ENCODE measurements at places on chromosomes 2 and 18.

DNA sequence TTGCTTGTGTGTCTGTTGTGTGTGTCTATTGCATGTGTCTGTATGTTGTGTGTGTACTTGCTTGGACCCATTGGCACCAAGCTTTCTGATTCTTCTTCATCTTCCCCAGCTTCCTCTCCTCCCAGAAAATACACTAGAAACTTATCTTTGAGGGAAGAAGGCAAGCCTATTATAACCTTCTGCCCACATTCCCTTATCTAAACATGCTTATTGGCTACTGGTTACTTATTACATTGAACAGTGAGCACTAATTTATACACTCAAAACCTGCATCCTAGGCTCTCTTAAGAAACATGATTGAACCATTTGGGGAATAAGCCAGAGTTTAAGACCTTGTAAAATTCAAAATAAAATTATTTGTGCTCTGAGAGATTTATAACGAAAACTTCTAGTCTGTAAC lies 26.5 kb downstream of the SLC9A4 start:
- no peak for DNase-seq

DNA sequence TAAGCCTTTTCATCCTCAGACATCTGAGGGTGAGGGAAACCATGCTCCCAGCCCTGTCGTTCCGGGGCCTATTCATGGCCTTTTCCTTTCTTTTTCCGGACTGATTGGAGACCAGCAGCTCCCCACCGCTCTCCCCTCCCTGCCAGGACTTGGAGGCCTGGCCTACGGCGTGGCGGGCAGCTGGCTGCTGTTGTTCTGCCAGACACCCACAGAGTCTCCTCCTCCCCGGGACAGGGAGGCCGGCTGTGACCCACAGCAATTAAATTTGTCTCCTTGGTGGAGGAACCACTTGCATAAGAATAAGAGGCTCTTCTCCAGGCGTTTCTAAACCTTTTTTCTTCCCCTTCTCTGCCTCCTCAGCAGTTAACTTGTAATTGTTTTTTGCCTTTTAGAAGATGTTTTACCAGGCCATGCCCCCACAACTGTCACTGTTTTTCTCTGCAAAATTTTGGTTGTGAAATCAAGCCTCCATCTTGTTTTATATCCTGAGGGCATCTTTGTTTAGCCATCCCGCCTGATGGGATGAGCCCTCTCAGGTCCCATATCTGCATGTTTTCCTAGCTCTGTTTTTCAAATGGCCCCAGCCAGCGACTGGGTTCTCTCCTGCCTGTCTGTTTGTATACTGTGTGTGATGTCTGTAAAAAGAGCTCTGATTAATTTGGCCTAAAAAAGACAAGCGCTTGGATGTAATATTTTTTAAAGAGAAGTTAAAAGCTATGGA lies 1060.0 kb upstream of the DDX18 start:
- DNase-seq = peak; percentile 26

GRCh38 chr2:635687-636621 lies 41.3 kb downstream of the TMEM18 start:
- DNase-seq = no peak

- no peak for DNase-seq
Measured at GRCh38 chr2:29567906-29568520, 353.4 kb downstream of the ALK start.

- DNase-seq = no peak
Measured at GRCh38 chr2:148028781-148029180, 7.9 kb downstream of the MBD5 start.

DNA sequence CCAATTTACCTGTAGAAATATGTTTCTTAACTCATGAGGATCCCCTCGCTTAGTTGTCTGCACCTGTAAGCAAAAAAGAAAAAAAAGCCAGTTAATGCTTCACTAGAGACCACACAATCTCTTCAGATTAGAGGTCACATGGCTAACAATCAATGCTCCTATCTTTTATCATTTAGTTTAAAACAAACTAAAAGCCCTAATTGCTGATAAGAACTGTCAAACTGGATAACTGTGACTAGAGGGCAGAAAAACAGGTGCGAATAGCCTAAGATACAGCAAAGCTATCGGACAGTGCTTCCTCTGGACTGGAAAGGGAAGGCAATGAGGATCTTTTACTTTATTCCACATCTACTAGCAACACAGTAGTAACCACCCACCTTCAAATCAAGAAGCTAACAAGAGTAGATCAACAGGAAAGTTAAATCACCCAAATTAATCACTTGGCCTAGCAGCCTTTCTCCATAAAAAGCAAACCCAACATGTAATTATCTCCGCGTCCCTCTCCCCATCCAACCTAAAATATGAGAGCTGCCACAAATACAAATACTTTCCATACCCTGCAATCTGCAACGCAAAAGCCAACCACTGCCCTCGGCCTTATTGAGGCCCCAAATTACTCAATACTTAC lies 734 bp downstream of the SLC25A12 start:
- no peak for DNase-seq

- DNase-seq = no peak
Measured at GRCh38 chr2:36871068-36871707, 95.1 kb downstream of the STRN start.

GRCh38 chr2:145267451-145267850 lies 747.5 kb upstream of the ZEB2 start:
- DNase-seq = no peak
